Esophagus mucosa (tissue), 1 donor: ENCODE measurements at places on chromosomes 5 and 9.

DNA sequence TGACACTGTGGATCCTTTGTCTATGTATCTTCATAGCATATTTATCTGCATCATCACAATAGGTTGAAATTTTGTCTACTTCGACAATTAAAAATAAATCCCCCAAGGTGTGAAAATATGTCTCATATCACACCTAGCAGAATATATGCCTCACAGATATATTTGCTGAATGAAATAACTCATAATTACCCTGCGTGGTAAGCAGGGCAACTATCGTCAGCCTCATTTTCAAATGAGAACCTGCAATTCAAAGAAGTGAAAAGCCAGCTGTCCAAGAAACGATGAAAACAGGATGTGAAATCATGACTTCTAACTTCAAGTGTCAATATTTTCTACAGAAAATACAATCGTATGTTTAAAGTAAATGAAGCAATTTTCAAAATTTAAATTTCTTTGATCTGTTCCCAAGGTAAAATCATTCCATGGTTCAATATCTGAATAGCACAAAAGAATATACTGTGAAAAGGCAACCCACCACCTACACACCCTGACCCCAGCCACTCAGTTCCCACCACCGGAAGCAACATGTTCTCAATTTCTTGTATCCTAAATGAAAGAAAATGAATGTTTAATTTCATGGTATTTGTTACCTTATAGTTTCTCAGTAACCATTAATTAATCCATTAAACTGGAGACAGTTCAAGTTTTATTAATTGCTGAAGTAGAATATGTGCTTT, 57.1 kb downstream of the TBCA start:
- ATAC-seq, result no peak

- ATAC-seq, result no peak
Observed at GRCh38 chr5:128407944-128408343, 130.1 kb downstream of the FBN2 start.

- peak; percentile 64 for ATAC-seq
Observed at GRCh38 chr9:91727316-91727861, 222.6 kb downstream of the ROR2 start.

DNA sequence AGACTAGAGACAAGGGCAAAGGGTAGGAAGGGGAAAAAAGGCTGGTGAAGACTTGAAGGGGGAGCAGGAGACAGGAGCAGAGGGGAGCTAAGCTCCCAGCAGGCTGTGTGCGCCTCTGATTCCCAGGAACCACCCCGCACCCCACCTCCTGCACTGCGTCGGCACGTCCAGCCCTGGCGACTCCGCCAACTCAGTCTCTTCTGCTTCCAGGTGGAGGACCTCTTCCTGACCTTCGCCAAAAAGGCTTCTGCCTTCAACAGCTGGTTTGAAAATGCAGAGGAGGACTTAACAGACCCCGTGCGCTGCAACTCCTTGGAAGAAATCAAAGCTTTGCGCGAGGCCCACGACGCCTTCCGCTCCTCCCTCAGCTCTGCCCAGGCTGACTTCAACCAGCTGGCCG, 30.5 kb downstream of the DYNC2I2 start:
- peak; percentile 2 for ATAC-seq

GRCh38 chr9:61670616-61671015, 480.8 kb downstream of the SPATA31A7 start:
- no peak for ATAC-seq

DNA sequence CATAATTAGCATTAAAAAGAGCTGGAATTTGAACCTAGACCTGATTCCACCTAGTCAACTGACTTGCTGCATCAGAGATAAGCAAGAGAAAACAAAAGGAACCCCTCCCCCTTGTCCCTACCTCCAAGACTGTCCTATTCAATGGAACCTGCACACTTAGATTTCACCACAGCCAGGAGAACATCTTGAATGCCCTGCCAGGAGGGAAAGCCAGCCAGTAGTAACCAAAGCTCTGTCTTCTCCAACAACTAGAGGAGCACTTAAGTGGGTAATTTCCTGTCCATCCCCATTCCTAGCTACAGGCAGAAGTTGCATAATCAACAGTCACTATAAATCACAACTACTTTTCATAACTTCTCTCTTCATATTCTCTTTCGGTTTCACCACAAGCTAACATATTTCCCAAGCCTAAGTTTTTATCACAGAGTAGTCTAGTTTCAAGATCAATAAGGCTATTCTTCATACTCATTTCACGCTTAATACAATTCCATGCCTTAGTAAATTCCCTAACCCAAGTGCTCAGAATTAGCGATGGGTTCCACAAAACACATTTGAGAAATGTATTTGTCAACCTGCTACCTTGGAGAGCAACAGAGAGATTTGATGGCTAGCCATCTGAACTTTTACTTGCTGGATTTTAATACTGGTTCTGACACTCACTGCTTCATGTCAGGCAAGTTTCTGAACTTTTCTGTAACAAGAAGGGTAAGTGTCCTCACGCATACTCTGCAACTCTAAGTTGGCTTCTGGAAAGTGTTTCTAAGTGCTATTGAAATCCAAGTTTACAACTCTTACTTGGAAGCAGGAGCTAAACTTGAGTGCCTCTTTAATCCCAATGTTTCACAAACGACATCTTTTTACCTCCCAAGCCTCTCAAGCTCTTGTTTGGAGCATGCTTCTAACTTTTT, 2.0 kb downstream of the DENND1A start:
- ATAC-seq, result no peak
